B cell (primary cell): ENCODE measurements at places on chromosomes 6 and 20. TPM values are rescaled to one million over a fixed set of nuclear protein-coding genes. Genes with fewer than 3 reads are reported as not detected.

The RCAN2 gene
- total RNA-seq = not detected in 2 replicates

The SLC17A9 gene
- 33.0 and 44.6 TPM in 2 replicates for total RNA-seq

The OR14J1 gene
- not detected in 2 replicates for total RNA-seq

The SIRPD gene
- total RNA-seq = not detected in 2 replicates

The CCR6 gene
- 30.7 and 30.9 TPM in 2 replicates for total RNA-seq

The CPNE5 gene
- total RNA-seq = 49.8 and 51.4 TPM in 2 replicates

The HSPA12B gene
- not detected in 2 replicates for total RNA-seq

The PTCRA gene
- not detected in 2 replicates for total RNA-seq

The EFCAB8 gene
- 2.3 and 3.8 TPM in 2 replicates for total RNA-seq

The RBM24 gene
- total RNA-seq = not detected in 2 replicates

The PHACTR3 gene
- not detected in 2 replicates for total RNA-seq

The HSPA1L gene
- total RNA-seq = 2.0 and 2.4 TPM in 2 replicates

The GJA1 gene
- total RNA-seq = not detected in 2 replicates

The WFDC12 gene
- total RNA-seq = not detected in 2 replicates

The GZF1 gene
- total RNA-seq = 12.5 and 21.3 TPM in 2 replicates

The FYN gene
- 92.4 and 94.0 TPM in 2 replicates for total RNA-seq

The SMIM28 gene
- total RNA-seq = not detected in 2 replicates

The PAX1 gene
- not detected in 2 replicates for total RNA-seq

The PEDS1 gene
- 11.2 and 13.9 TPM in 2 replicates for total RNA-seq

The MRAP2 gene
- not detected in 2 replicates for total RNA-seq

The PSORS1C1 gene
- not detected in 2 replicates for total RNA-seq

The STMND1 gene
- total RNA-seq = not detected in 2 replicates

The CRNKL1 gene
- 25.5 and 32.1 TPM in 2 replicates for total RNA-seq

The VSX1 gene
- not detected in 2 replicates for total RNA-seq

The SLC17A5 gene
- 8.0 and 8.2 TPM in 2 replicates for total RNA-seq

The C6orf132 gene
- total RNA-seq = 0.05 TPM in 1 of 2 replicates, not detected in the other

The SEL1L2 gene
- total RNA-seq = not detected in 2 replicates

The COL10A1 gene
- not detected in 2 replicates for total RNA-seq

The ALDH8A1 gene
- 0.49 and 1.6 TPM in 2 replicates for total RNA-seq

The NOP56 gene
- 229 and 247 TPM in 2 replicates for total RNA-seq

The IP6K3 gene
- total RNA-seq = not detected in 2 replicates
